Nasal cavity respiratory epithelium epithelial cell of viscerocranial mucosa (primary cell): ENCODE measurements at places on chromosomes 3 and 15. TPM values are rescaled to one million over a fixed set of nuclear protein-coding genes. Genes with fewer than 3 reads are reported as not detected.

Gene LMAN1L
- total RNA-seq, result 0.21 TPM in 1 of 2 replicates, not detected in the other

Gene THRB
- total RNA-seq, result 7.5 and 14.2 TPM in 2 replicates

Gene TTLL13
- under 0.01 and 0.07 TPM in 2 replicates for total RNA-seq

Gene CAPN3
- total RNA-seq, result 0.68 and 4.6 TPM in 2 replicates

Gene CHRD
- total RNA-seq, result not detected in 2 replicates

Gene NR2E3
- total RNA-seq, result 0.14 and 0.34 TPM in 2 replicates

Gene CYP1A2
- total RNA-seq, result not detected in 2 replicates

Gene TMEM44
- 8.2 and 13.6 TPM in 2 replicates for total RNA-seq

Gene NR1I2
- total RNA-seq, result under 0.01 TPM in 2 replicates

Gene RARRES1
- total RNA-seq, result 1.4 TPM in 1 of 2 replicates, not detected in the other
